NCI-H2081 (cell line): ENCODE measurements at places on chromosomes 3 and 15.

DNA sequence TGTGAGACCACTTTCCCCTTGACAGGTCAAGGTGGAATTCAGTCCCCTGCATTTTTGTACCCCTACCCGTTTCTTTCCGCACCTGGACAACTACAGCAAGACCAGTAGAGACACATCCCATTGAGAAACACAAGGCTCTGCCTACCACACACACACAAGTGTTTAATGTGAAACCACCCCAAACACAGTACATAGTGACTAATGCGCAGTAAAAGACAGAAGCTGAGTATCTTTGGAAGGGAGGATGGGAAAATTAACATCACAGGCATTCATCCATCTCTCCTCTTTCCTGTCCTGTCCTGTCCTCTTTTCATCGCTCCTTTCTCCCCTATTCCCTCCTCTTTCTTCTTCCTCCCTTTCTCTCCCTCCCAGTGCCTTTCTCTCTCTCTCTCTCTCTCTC, 64.8 kb downstream of the SCN11A start:
- DNase-seq, result no peak

DNA sequence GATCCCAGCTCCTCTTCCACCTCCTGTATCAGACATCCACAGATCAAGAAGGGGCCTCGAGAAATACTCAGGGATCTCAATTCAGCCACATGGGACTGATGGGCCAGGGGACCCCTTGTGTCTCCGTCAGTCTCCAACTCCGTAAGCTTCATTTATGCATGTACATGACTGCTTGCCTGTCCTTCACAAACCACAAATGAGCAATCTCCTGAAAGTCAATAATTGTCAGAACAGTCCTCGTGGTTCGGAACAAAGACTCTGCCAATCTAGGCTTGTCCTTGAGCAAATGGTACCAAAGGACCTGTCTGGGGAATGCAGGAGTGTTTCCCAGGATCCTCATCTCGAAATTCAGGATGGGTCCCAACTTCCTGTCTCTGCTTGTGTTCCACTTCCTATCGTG, 20.8 kb downstream of the SLC12A8 start:
- DNase-seq, result no peak

GRCh38 chr3:170614214-170614966, 28.5 kb upstream of the SLC7A14 start:
- no peak for DNase-seq

- DNase-seq, result no peak
Measured at GRCh38 chr15:73965758-73966113, 26.4 kb downstream of the STOML1 start.

DNA sequence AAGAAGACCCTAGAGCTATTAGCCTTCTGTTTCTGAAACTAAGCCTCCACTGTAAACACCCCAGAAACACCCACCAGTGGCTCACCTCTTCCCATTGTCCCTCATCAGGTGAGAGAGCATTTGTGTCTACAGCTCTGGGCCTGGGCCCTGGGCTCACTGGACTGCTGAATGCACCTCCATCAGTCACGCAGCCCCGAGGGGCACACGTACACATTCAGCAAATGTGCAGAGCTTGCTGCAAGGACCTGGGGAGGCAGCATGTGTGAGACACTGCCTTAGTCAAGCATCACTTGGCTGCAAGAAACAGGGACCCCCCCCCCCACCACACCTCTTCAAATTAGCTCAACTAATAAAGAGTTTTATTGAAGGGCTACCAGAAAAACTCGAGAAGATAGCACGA, 29.0 kb downstream of the MRPL46 start:
- DNase-seq, result no peak

- no peak for DNase-seq
Measured at GRCh38 chr3:65971293-65972252, 67.1 kb downstream of the MAGI1 start.
